ENCODE measurements at places on chromosomes 13 and 19.

DNA sequence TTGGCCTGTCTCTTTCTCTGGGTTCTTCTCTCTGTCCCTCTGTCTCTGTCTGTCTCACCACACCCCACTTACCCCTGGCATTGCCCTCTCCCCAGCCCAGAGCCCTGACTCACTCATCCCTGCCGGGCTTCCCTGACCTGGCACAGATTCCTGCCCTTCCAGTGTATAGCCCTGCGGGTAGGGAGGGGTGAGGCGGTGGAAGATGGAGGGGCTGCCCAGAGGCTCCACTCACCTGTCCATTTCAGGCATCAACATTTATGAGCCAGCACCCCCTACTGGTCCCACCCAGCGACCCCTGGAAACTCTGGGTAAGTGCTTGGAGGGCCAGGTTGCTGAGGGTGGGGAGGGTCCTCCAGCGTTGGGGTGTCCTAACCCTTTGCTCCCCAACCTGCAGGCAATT, 1.0 kb downstream of the NCCRP1 start:
- no peak for DNase-seq

DNA sequence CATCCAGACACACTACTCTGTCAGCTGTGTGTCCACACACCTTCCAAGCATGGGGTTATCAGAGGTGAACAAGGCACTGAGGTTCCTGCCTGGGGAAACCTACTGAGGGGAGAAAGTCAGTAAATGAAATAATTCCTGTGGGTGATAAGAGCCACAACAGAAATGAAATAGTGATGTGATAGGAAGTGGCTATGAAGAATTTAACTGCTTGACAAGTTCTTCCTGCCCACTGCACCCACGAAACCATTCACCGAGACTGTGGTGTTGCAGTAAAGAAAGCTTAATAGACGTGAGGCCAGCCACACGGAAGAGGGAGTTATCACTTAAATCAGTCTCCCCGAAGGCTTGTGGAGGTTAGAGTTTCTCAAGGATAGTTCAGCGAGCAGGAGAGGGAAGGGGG, 353.1 kb downstream of the UQCRFS1 start:
- DNase-seq = no peak

GRCh38 chr13:78566631-78567030, 36.7 kb downstream of the POU4F1 start:
- DNase-seq = no peak

GRCh38 chr19:38892841-38893240, 6.6 kb downstream of the SIRT2 start:
- DNase-seq = no peak

Data from NCI-H524 treated with DMSO at 0.1 percent for 48 hours (cell line).